ENCODE measurements at places on chromosomes 6 and 20.
A peak's percentile ranks its signal among the peaks of the same experiment; 100 is the strongest.

DNA sequence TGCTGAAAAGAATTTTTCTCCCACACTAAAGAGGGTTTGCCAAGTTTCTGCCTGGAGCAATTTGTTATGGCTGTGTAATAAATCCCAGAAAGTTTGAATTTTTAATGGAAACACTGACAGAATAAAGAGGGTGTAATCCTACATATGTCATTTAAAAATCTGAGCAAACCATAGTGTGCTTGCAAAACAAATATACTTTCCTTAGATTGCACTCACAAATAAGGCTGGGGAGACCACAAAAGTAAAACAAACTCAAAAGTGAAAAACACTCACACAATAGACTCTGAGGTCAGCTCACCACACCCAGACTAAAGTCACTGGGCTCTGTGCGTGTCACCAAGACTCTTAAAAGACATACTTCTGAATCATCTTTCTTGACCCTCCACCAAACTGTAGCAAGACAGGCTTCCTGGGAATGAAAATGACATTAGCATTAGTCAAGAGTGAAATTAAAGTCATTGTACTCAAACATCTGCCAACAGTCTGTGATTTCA lies 4.8 kb upstream of the ATXN1 start:
- H3K4me1 ChIP-seq = peaks cover 51% of the 10 kb centered on the region
- no peaks in the 10 kb centered on the region for H3K27me3 ChIP-seq
- H3K27ac ChIP-seq = peak overlapping the region; percentile 2
- H3K4me3 ChIP-seq = no peak overlapping the region

- no peaks in the 10 kb centered on the region for H3K27me3 ChIP-seq
- H3K4me1 ChIP-seq = no peaks in the 10 kb centered on the region
- no peak overlapping the region for H3K27ac ChIP-seq
- no peak for DNase-seq
- no peaks in the 10 kb centered on the region for H3K36me3 ChIP-seq
Observed at GRCh38 chr20:59392736-59393135, 92.3 kb downstream of the EDN3 start.

DNA sequence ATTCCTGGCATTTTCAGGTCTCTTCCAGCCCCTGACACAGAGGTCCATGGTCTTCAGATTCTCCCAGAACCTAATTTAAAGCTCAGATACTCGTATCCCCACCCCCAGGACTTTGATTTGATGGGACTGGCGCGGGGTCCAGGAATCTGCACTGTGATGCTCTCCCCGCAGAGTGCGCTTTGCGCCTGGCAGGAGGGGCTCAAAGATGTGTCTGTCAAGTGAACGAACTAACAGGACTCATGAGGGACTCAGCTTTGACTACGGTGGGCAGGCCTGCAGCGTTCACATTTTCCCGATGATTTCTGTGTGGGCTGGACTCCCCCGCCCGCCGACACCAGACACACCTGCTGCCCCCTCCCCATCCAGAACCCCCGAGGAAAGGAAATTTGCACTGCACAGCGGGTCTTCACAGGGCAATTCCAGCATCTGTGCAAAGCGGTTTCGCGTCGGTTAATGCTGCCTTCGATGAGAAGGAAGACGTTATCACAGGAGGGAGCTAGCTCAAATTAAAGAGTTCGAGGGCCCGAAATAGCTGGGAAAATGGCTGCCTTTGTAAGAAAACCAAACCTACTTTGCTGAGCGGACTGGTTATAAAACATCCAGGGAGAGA lies 90.2 kb downstream of the ZDHHC14 start:
- no peak overlapping the region for H3K27ac ChIP-seq
- no peak overlapping the region for H3K4me3 ChIP-seq
- no peaks in the 10 kb centered on the region for H3K36me3 ChIP-seq
- H3K4me1 ChIP-seq = peaks cover 2% of the 10 kb centered on the region

DNA sequence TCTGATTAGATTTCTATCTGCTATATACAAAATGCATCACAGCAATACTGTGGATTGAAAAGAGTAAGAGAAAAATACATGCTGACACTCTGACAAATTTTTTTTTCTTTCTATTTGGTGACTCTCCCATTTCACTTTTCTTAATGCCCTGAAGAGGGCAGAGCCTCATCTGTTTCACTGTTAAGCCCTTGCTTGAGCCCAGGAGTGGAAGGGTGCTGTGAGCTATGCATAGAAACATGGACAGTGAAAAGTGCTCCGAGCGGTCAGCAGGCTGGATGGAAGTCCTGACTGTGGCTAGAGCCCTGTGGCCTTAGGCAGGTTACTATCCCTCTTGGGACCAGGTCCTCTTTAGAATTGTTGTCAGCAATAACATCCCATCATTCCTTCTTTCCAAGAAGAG lies 17.4 kb upstream of the CSE1L start:
- H3K36me3 ChIP-seq = peaks cover 12% of the 10 kb centered on the region
- H3K27ac ChIP-seq = no peak overlapping the region
- H3K27me3 ChIP-seq = no peaks in the 10 kb centered on the region
- no peak for DNase-seq
- no peak overlapping the region for H3K4me3 ChIP-seq

- no peaks in the 10 kb centered on the region for H3K36me3 ChIP-seq
- H3K4me3 ChIP-seq = no peak overlapping the region
- peaks cover 5% of the 10 kb centered on the region for H3K4me1 ChIP-seq
- H3K27me3 ChIP-seq = no peaks in the 10 kb centered on the region
Observed at GRCh38 chr6:29992807-29993206, 50.5 kb downstream of the HLA-A start.

DNA sequence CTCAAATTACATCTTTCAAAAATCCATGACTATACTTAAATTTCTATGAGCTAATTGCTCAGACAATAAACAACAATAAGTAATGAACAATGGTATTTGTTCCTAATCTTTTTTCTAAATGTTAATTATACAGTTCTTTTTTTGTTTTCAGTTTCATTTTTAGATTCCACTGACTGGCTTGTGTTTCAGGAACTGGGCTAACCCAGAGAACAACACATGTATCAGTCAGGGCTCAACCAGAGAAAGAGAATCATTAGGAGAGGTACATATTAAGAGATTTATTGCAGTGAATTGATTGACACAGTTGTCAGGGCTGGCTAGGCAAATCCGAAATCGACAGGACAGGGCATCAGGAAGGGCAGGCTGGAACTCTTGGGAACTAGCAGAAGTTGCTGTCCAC lies 182.8 kb downstream of the GRM1 start:
- no peak overlapping the region for H3K27ac ChIP-seq
- H3K36me3 ChIP-seq = no peaks in the 10 kb centered on the region
- no peaks in the 10 kb centered on the region for H3K27me3 ChIP-seq

Measured in keratinocyte (primary cell).